HCEC 1CT (cell line): ENCODE measurements at places on chromosomes 2 and 18.
A peak's percentile ranks its signal among the peaks of the same experiment; 100 is the strongest.

- DNase-seq: no peak
Observed at GRCh38 chr2:172919732-172920131, 155.9 kb upstream of the MAP3K20 start.

GRCh38 chr2:21836261-21836660, 712.5 kb downstream of the TDRD15 start:
- DNase-seq: peak; percentile 63

DNA sequence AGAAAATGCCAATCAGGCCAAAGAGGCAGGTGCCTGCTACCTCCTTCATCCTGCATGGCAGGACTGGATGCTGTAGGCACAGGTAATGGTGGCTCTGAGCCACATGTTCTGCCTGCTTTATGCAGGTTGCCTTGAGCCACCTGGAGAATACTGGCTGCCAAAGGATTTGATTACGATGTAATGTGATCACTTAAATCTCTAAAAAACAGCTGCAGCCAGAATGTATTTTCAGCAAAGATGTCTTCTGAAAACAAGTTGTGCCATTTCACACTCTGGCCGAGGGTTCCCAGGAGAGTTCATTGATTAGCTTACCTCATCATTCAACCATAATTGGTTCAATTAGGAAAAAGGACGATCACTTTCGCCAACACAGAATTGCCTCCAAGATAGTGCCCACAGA, 17.9 kb upstream of the MSGN1 start:
- no peak for DNase-seq

GRCh38 chr2:177020524-177021119, 192.0 kb upstream of the HNRNPA3 start:
- no peak for DNase-seq

DNA sequence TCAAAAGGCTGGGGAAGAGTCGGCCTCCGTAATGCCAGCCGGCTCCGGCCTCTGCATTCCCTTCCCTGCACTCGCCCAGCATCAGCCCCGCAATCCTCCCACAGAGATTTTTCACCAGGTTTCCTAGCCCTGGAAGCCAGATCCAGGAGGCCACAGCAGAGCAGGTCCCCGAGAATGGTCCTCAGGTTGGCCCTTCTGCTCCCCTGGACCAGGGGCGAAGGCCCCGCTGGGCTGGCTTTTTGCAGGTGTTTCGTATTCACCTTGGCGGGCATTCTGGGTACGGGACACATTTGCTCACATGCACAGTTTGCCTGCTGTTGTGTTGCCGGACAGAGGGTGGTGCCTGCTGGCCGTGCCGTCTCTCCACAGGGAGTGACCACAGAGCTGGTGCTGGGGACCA, 309.5 kb downstream of the NDUFA10 start:
- DNase-seq: no peak

GRCh38 chr2:42207826-42208225, 38.7 kb downstream of the EML4 start:
- DNase-seq: no peak

DNA sequence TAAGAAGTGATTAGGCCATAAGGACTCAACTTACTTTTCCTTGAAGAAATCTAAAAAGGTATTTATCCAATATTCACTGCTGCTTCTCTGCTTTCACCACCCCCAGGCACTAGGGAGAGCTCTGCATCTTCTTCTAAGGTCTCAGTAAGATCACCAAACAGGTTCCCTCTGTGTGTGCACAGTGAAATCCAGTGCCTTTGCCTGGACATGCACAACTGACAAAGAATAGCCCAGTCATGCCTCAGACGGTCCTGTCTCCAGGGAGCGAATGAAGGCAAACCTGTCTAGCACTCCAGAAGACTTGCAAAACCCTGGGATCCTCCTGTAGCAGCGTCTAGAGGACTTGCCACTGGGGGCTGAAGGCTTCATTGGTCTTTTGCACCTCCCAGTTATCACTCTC, 344.5 kb upstream of the LRATD1 start:
- no peak for DNase-seq

DNA sequence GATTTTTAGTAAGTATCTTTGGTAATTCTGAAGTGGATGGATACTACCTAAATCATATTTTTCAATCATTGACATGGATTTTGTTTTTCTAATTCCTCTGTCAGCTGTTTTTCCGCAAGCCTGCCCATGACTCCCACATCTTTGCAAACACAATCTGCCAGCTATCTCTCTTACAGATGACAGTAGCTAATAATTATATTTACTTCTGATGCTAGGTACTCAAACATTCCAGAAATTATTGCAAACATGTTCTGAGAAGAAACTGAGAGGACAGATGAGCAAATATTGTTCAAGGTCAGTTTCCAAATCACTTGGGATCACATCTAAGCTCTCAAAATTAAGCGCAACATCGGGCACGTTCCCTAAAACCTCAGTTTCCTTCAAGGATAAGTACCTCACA, 270.0 kb upstream of the CDH19 start:
- DNase-seq: no peak

DNA sequence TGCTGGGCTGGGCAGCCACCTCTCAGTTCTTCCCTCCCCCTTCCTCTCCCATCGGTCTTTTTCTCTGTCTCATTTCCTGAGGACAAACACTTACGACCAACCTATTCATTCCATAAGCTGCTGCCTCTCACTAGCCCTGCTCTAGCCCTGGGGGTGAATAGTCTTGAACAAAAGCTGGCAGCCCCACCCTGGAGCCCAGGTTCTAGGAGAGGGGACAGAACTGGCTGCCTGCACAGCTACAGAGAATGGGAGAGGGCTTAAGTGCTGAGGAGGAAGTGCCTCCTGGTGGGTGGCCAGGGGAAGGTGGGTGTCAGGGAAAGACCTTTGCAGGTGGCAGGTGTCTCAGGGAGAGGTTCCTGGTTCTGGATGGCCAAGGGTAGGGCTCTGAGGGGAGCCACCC, 22.8 kb downstream of the ANO7 start:
- DNase-seq: no peak
